ENCODE measurements at places on chromosomes 4 and X.

DNA sequence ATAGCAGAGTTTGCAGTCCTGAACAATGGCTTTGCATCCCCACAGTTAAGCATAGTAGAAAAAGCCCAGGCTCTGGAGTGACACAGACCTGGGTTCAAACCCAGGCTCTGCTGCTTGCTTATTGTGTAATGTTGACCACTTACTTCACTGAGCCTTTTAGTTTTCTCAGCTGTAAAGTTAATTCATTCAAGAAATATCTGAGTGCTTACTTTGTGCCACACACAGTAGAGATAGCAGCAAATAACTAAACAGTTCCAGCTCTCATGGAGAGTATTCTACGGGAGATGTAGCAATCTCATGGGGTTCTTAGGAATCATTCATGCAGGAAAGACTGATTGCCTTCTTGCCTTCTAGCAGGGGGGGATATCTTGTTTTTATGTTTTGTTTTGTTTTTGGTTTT lies 63.2 kb downstream of the SLC9A6 start:
- DNase-seq: no peak

DNA sequence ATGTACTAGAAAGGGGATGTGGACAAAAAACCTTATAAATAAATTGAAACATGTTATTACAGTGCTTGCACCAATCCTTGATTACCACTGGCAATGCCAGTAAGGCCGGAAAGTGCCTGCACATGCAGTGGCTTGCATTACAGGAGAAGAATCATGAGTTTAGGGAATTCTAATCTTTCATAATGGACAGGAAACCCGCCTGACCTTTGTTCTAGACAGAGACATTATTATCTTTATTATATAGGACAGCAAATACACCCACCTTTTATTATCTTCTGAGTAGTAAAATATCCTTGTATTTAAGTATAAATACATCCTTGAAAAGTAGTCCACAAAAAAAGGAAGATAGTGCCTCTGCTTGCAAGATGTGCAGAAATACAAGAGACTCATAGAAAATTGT lies 379.9 kb upstream of the LCORL start:
- DNase-seq: no peak

GRCh38 chr4:7194251-7195140 lies 2.2 kb downstream of the SORCS2 start:
- DNase-seq: no peak

DNA sequence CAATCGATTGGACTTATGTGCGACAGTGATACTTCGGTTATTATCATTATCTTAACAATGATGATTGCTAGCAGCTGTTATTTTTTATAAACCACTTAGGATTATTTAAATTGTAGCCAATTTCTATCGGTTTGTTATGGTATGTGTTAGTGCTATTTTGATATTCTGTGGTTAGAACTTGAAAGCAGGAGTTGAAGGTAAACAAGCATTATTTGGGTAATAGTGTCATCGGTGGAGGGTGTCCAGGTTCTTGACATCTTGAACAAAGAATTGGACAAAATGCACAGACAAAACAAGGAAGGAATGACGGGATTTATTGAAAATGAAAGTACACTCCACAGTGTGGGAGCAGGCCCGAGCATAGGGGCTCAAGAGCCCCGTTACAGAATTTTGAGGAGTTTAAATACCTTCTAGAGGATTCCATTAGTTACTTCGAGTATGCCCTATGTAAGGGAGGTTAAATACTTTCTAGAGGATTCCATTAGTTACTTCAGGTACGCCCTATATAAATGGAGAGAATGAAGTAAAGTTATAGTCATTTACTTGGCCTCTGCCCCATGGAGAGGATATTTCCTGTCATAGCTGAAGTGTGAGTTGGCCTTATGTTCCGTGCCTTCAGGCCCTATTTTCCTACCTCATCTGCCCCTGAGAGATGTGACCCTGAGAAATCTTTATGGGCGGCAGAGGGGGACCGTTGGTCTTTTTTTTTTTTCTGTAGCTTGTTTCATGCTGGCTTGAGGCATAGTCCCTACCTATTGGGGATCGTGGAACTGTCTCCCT lies 13.1 kb downstream of the MOB1B start:
- DNase-seq: peak; percentile 36

GRCh38 chr4:160238790-160239189 lies 1135.9 kb downstream of the RAPGEF2 start:
- DNase-seq: peak; percentile 1

- DNase-seq: no peak
These were observed 5.5 kb downstream of the SUV39H1 start for GRCh38 chrX:48702032-48702431.

DNA sequence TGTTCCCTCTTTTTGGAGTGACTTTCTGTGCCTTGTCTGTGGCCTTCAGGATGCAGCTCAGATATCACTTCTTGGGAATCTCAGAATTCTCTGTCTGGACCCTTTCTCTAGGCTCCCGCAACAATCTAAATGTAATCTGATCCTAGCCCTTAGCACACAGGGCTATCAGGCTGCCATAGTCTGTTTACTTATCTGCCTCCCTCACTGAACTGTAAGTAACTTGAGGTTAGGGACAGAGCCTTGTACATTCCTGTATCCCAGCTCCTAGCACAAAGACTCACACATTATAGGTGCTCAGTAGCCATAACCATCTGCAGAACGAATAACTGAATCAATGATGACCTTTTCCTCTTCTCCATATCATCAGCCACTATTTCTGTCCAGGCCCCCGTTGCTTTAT lies 69.5 kb downstream of the RTL9 start:
- no peak for DNase-seq

DNA sequence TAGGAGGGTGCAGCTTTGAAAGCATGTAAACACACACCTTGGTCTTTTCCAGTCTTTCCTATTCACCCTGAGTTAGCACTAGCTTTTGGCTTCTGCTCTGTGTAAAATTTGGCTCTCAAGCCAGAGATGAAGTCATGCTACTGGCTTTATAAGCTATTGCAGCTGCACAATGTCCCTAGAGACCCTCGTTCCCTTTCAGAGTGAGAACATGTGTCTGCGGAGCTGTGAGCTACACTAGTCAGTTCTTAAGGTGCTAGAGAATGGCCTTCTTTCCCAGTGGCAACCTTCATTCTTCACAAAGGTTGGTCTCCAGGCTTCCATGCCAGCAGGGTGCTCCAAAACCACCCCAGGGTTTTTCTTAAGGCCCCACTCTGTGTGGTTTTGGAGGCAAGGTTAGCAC lies 199.1 kb downstream of the SPATA18 start:
- DNase-seq: no peak

DNA sequence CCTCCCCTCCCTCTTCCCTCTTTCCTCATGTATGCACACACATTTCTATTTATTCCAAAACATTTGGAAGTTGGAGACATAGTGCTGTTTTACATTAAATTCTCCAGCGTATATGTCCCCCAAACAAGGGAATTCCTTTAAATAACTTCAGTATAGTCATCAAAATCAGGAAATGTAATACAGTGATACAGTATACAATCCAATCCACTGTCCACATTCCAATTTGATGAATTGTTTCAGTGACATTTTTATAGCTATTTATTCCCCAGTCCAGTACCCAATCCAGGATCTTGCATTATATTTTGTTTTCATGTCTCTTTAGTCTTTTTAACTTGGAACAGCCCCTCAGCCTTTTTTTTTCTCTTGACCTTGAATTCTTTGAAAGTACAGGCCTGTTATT lies 233.0 kb downstream of the DKK2 start:
- peak; percentile 8 for DNase-seq

DNA sequence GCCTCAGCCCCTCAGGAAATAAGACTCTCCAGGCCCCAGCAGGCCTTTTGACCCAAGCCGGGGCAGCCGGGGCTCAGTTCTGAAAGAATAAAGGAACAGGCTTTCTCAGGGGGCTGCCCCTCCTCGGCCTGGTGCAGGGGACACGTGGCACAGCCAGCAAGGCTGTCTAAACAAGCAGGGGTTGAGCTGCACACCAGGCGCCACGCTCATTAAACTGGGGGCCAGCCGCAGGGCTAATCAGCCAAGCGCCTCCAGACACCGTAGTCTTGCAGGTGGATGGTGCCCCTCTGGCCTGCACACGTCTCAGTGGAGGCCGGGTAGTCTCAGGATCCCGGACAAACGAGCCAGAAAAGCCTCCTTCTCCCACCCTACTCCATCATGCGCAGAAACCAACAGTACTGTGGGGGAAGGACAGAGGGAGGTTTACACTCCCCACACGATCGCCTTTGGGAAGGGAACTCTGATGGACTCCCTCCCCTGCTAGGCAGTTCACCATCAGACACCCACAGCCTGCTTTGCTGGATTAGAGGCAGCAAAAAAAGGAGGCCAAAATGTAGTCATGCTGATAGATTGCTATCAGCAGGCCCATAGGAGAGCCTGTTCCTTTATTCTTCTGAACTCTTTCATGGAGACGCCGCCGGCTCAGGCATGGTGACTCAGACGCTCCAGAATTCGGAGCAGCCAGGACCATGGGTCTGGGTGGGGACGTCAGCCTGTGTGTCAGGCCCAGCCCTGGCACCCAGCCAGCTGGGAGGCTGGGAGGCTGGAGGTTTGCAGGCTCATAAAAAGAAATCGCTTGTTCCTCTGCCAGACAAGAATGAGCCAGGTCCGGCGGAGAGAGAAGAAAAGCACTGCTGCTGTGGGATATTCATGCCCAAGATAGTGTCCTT lies 342.4 kb downstream of the BCOR start:
- peak; percentile 91 for DNase-seq

DNA sequence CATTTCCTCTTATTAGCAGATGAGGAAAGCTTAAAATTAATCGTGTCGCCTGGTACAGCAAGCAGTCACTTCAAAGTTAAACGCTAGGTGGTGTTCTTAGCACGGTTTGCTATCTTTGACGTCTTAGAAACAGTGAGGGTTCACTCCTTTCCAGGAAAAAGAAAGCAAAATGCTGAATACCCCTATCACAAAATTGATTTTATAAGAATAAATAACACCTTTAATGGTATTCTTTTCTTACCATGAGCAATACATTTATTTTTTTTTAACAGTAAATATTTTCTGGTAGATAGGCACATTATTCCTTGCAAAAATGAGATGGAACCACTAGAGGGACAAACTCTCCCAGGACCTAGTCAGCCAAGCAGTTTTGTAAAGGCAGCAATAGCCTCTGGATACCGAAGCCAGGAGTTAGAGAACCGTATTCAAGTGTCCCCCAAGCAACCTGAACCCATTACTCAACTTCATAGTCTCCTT lies 153.9 kb downstream of the KDR start:
- peak; percentile 44 for DNase-seq

GRCh38 chr4:160371446-160371845 lies 1268.6 kb downstream of the RAPGEF2 start:
- DNase-seq: no peak

DNA sequence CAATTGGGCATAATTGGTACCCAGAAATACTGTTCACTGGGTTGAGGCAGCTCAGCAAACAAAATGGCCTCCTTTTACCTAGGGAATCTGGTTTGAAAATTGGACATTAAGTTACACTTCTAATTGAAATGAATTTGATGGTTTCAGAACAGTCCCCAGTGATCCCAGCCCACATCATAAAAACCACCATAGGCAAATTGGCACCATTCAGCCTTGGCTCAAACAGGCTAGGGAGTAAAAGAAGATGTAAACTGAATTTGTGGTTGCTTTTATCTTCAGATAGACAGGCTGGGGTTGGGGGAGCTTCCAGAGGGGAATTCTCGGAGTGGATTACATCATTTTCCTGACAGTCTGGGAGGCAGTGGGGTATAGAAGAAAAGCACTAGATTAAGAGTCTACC lies 576.5 kb downstream of the MID1IP1 start:
- DNase-seq: no peak

DNA sequence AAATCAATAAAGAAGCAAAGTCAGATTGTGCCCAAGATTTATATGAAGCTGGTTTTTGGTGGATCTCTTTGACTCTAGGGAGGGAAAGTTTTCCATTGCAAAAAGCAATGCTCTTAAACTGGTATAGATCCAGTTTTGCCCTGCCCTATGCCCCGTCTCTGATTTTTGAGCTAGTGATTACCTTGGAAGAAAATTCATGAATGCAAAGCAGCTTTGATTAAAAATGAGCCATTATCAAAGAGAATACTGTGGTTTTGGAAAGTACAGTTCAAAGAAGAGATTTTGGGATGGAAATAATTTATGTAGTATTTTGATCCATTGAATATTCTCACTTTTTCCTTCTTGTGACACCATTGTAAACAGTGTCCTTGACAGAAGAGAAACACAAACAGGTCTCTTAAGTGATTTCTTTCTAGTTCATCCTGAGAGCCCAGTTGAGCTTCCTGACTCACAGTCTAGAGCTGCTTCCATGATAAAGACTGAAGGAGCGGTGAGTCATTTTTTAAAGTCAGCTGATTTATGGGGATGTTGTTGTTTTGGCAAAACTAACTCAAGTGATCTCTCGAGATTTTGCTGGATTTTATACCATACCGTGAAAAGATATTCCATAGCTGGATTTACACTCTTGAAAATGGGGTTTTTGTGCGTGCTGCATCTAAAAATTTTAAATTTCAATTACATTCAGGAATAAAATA lies 76.7 kb downstream of the AFF1 start:
- peak; percentile 88 for DNase-seq

DNA sequence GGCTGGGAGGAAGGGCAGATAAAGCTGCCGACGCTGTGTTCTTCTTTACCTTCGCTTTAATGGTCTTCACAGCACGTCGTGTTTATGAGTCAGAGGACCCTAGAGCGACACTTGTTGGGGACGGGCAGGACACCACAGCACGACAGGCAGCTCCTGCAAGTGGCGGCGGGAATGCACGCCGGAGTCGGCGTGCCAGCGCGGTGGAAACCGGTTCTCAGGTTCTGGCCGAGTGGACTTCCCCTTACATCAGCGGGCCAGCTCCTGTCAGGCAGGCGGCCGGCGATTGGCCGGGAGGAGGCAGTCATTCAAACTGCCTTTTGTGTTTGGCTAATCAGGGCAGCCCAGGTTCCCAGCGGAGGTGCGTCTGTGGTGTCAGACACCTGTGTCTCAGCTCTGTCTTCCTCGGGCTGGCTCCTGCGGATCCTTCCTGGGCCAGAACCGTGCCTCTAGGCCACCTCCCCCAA lies 150.9 kb downstream of the SHROOM3 start:
- peak; percentile 46 for DNase-seq

GRCh38 chr4:89161841-89162240 lies 50.5 kb downstream of the TIGD2 start:
- DNase-seq: peak; percentile 3

- DNase-seq: peak; percentile 7
These were observed 11.7 kb upstream of the STATH start for GRCh38 chr4:69984030-69984443.

DNA sequence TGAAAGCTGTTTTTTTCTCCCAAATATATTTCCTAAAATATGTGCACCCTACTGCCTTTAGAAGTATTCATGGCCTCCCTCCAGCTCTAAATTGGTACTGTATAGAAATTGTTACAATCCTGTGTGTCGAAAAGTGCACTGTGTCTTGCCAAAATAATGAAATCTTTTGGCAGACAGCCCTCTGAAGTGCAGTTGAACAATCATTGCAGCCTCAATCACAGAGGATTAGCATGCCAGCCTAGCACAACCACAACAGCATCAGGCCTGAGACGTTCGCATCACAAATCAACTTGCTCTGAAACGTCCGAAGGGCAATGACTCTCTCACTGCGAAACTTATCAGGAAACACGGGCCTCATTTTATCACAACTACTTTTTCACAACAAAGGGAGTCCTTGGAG lies 99.0 kb downstream of the ANOS1 start:
- no peak for DNase-seq

- no peak for DNase-seq
These were observed 5.5 kb downstream of the SEPSECS start for GRCh38 chr4:25154594-25155265.

All from A172 (cell line).